MG63 (cell line): ENCODE measurements at places on chromosomes 5 and 9. TPM values are rescaled to one million over a fixed set of nuclear protein-coding genes. Genes with fewer than 3 reads are reported as not detected.

- peak; percentile 18 for DNase-seq
Measured at GRCh38 chr5:94174748-94175411, 433.5 kb upstream of the POU5F2 start.

The TAF11L5 gene
- total RNA-seq = not detected in 2 replicates

The PAEP gene
- total RNA-seq = not detected in 2 replicates

GRCh38 chr5:481347-481746 lies 38.4 kb downstream of the EXOC3 start:
- DNase-seq = no peak

The LCN1 gene
- total RNA-seq = not detected in 2 replicates

The CTSV gene
- total RNA-seq = 1.9 and 4.0 TPM in 2 replicates

DNA sequence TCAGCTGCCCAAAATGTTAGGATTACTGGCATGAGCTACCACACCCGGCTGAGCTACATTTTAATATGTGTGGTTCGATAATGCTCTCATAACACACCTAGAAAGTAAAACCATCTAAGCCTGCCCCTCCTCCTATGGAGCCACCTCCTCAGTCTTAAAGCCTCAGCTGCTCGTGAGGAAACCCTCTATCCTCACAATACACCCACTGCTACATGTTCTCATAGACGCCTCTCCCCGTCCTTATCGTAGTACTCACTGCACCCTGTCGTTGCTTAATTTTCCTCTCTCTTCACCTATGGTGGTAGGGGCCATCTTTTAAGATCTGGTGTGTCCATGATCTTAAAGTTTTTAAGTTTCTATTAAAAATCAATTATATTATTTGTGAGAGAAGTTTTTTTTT lies 72.9 kb downstream of the RCL1 start:
- DNase-seq = no peak

- no peak for DNase-seq
Measured at GRCh38 chr5:54628050-54628449, 110.5 kb downstream of the SNX18 start.

DNA sequence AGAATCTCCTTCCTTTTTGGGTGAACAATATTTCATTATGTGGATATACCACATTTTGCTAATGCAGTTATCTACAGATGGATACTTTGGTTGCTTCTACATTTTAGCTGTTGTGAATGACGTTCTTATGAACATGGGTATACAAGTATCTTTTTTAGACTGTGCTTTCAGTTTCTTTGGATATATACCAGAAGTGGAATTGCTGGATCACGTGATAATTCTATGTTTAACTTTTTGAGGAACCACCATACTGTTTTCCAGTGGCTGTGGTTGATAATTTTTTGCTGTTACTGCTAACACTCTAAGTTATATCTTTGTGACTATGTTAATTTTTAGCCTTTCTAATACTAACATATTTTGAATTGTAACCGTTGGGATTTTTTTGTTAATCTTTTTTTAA lies 12.5 kb downstream of the WDR70 start:
- DNase-seq = no peak

DNA sequence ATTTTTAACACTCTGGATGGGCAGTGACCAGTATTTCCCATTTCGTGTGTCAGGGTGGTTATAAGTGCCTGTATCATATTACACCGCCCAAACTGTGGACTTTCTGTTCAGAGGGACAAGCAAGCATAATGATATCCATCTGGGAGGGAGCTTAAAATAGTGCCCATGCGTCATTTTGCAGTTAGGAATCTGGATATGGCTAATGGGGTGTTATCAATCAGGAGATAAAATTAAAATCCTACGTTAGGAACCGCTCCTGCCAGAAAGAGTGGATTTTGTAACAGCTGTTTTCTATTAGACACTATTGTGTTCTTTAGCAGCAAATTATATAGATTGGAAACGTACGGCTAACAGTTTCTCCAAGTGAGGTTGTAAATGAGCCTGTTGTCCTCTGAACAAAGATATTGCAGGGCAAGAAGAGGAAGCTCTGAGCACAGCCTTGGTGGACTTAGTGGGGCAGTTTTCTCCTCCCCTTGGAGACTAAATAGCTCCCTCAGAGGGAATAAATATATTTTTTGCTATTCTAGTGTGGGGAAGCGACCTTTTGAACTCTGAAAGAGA lies 160.4 kb downstream of the SPATA31D1 start:
- DNase-seq = no peak
